ENCODE measurements at places on chromosomes 11 and 22. TPM values are rescaled to one million over a fixed set of nuclear protein-coding genes. Genes with fewer than 3 reads are reported as not detected.

Gene MN1
- 41.8 TPM for total RNA-seq

Gene PRSS23
- 261 TPM for total RNA-seq

Gene ZNF280B
- 0.46 TPM for total RNA-seq

Gene CELSR1
- 2.6 TPM for total RNA-seq

Gene OR52A1
- not detected for total RNA-seq

Gene USP47
- total RNA-seq = 57.8 TPM

Gene RIMBP3B
- total RNA-seq = 0.19 TPM

Gene OSBP2
- total RNA-seq = 2.6 TPM

Gene SLC22A6
- not detected for total RNA-seq

Gene CHST1
- 3.3 TPM for total RNA-seq

Gene GRM5
- 0.23 TPM for total RNA-seq
